Fibroblast of skin of left quadriceps (primary cell): ENCODE measurements at places on chromosomes 4 and X.

GRCh38 chrX:45513042-45513441 is 312.4 kb upstream of the DIPK2B start:
- no peak for DNase-seq

- DNase-seq, result peak; percentile 43
Measured at GRCh38 chr4:172725581-172725980, 443.0 kb upstream of the GALNT7 start.

GRCh38 chr4:179095585-179096221 is 1653.5 kb upstream of the AGA start:
- DNase-seq, result no peak

DNA sequence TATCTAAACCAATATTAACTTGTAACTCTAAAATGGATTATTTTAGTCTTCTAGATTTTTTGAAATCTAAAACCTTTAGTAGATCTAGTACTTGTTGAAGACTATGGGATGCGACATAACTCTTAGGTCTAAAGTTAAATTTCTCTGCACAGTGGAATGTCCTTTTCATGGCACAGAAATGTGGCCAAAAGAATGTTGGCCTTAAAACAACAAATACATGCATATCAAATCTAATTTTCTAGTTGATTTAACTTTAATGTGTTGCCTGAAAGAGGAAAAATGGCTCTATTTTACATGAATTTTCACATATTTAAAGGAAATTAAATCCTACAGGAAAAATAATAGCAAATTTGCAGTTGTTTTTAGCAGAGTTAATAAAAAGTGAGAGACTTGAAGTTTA is 30.3 kb downstream of the NFKB1 start:
- no peak for DNase-seq

DNA sequence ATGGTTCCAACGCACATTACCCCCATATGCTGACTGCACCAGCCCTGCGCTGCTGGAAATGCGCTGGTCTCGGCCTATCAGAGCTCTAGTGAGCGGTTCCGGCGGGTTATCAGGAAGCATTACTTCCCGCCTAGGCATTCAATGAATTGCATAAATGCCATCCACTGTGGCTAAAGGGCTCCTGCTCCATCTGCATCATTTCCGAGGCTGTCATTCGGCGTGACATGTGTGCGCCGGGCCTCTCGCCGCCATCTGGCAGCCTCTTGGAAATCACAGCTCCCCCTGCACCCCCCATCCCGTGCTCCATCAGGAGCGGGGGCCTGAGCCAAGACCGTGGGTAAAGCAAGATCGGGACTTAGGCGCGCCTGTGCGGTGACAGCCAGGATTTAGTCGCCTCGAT is 64.4 kb downstream of the SEPSECS start:
- no peak for DNase-seq

GRCh38 chr4:94359221-94359620 is 16.6 kb upstream of the HPGDS start:
- DNase-seq, result no peak

DNA sequence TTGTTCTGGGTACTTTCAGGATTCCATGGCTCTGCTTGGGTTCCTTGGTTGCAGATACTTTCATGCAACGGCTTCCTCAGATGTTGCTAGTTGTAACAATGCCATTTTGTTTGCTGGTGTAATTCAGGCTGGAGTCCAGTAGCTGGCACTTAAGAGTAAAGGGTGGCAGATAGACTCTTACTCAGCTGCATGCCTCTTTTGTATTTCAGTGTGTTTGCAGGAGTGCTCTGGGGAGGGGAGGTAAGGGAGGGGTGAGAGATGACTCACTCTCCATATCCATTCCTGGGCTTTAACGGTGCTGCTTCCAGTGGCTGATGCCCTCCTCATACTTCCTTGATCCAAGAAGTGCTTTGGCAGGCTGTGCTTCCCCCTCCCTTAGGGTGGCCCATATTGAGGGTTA is 155.2 kb downstream of the ZNF330 start:
- peak; percentile 74 for DNase-seq
